ENCODE measurements at places on chromosomes 12 and 14.
A peak's percentile ranks its signal among the peaks of the same experiment; 100 is the strongest.

DNA sequence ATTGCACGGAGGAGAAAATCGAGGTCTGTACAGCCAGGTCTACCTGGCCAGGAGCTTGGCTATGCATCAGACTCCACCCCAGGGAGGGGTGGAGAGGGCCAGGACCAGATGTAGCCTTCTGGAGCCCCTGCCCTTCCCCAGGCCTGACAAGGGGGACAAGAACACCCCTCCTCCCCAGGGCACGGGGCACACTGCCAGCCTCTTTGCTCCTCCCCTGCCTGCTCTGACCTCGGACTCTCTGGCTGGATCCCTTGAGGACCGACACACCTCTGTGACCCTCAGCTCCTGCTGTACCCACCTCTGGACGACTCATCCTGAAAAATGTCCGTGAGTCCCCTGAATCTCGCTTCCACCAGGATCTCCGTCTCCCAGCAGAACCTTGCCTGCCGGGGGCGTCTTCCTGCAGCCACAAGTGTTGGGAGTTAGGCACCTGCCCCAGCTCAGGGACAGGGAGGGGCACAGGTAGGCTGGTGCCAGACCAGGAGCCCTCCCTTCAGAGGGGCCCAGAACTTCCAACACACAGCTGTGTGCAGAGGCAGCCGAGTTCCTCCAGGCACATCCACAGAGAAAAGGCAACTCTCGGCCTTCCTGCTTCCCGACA, 21.8 kb downstream of the AHNAK2 start:
- DNase-seq, result no peak

GRCh38 chr12:79737875-79738718, 47.3 kb upstream of the PAWR start:
- peak; percentile 14 for DNase-seq

GRCh38 chr14:76298896-76299295, 77.0 kb upstream of the ESRRB start:
- DNase-seq, result no peak

GRCh38 chr14:70917633-70918032, 10.4 kb downstream of the PCNX1 start:
- no peak for DNase-seq

DNA sequence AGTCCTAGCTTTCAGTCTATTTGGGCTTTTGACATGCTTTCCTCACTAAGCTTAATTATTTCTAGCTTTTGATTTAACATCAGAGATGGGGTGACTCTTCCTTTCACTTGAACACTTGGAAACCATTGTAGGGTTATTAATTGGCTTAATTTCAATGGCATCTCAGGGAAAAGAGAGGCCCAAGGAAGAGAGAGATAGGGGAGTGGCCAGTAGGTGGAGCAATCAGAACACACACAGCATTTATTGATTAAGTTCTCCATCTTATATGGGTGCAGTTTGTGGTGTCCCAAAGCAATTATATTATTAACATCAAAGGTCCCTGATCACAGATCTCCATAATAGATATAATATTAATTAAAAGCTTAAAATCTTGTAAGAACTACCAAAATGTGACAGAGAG, 1466.1 kb upstream of the SEL1L start:
- no peak for DNase-seq

GRCh38 chr12:116257215-116257614, 20.3 kb downstream of the MED13L start:
- no peak for DNase-seq

DNA sequence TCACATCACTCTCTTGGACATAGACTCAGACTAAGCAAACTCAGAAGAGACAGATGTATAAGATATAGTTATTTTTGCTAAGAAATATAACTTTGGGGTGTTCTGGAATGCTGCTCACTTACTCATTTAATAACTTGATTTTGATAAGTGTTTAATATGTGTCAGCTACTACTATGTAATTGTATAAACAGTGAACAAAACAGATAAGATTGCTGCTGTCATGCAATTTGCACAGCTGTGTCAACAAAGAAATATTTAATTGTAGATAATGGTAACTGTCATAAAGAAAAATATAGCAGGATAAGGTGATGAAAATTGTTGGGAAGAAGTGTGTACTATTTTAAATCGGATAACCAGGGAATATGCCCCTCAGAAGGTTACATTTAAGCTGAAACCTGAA, 84.1 kb upstream of the ZDHHC17 start:
- no peak for DNase-seq

All from NCI-H1092 (cell line).